ENCODE measurements at places on chromosomes 2 and 18. TPM values are rescaled to one million over a fixed set of nuclear protein-coding genes. Genes with fewer than 3 reads are reported as not detected.

The GAL3ST2 gene
- total RNA-seq = not detected

The PSMD1 gene
- total RNA-seq = 143 TPM

DNA sequence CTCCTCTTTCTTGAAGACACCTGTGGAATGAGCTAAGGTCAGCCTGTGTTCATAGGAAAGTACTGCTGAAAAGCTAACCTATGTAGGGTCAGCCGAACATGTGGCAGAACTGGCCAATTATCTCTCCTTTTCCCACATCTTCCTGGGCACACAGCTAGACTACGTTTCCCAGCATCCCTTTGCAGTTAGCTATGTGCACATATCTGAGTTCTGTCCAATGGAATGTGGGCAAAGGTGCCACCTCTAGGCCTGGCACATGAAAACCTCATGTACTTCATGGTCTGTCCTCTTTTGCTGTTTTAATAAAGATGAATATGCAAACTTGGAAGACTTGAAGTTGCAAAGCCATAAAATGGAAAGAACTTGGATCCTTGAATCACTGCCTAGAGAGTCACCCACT lies 352.6 kb downstream of the TNS1 start:
- no peak for DNase-seq

DNA sequence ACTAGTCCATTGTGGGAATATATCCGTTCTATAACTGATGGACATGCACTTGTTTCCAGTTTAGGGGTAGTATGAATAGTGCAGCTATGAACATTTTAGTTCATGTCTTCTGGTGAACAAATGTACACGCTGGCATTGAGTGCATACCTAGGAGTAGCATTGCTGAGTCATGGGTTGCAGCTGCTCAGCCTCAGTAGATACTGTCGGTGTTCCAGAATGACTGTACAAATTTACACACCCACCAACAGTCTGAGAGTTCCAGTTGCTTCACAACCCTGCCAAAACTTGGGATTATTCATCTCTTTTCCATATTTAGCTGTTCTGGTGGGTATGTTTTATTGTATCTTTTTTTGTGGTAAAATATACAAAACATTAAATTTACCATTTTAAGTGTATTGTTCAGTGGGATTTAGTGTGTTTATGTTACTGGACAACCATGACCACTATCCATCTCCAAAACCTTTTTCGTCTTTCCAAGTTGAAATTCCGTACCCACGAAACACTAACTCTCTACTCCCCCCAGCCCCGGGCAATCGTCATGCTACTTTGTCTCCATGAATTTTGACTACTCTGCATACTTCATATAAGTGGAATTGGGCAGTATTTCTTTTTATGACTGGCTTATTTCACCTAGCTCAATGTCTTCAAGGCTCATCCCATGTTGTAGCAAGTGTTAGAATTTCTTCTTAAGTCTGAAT lies 281.0 kb downstream of the PRKCE start:
- no peak for DNase-seq

DNA sequence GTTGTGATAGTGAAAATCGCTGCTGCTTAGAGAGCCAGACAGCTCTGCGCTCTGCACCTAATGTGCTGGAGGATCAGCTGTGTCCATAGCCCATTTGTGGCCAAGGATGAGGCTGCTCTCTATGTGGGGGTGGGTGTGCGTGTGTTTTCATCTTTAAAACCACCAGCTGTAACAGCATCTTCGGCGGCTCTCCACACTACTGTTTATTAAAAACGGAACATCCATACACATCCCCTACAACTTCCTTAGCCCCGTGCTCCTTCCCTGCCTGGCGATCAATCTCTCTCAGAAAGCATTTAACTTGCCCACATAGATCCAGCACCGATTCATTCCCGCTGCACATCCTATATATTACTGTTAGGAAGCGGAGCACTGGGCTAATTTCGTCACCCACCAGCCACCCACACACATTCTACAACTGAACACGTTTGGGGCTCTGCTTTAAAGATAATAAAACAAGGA lies 1.6 kb downstream of the CELF4 start:
- DNase-seq = no peak

DNA sequence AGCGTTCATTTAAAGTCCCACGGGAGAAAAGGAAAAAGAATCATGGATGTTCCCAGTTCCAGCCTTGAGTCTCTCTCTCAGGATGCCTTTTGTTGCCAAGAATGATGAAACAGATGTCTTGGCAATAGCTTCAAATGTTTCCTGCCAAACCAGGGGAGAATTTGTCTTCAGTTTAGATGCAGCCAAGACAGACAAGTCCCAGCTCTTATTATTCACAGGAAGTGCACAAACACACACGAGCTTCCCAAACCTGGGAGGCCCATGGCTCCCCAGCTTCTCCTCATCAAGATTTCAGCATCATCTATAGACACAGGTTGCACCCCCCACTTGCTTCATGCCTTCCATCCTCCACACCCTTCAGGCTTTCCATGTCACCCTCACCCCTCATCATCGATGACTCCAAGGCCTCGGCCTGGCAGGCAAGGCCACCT lies 45.9 kb downstream of the HS1BP3 start:
- DNase-seq = no peak

- DNase-seq = peak; percentile 53
These were observed 37.7 kb upstream of the MEX3C start for GRCh38 chr18:51235009-51235789.

DNA sequence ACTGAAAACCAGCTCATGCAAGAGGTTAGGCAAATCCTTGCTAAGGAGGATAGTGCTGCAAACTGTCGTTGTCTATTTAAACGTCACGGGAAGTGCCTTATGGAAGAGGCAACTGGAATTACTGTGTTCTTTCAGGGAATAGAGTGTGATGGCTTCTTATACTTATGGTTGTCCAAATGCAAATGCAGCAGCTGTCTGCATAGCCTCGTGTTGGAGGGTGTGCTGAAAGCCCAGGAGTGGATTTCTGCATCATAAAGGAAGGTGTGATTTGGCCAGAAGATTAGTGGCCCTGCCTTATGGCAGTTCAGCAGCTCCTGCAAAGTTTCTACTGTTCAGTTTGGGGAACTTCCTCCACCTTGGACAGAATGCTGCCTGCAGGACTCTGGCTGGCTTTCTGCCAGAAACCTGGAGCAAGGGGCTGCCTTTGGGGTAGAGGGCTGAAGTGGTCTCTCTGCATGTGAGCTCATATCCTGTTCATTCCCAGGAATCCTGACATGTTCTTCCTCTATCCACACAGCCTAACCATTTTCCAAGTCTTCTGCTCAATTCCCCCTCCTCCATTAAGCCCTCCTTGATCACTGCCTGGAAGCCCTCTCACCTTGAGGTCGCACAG lies 321.2 kb upstream of the CXCR4 start:
- no peak for DNase-seq

DNA sequence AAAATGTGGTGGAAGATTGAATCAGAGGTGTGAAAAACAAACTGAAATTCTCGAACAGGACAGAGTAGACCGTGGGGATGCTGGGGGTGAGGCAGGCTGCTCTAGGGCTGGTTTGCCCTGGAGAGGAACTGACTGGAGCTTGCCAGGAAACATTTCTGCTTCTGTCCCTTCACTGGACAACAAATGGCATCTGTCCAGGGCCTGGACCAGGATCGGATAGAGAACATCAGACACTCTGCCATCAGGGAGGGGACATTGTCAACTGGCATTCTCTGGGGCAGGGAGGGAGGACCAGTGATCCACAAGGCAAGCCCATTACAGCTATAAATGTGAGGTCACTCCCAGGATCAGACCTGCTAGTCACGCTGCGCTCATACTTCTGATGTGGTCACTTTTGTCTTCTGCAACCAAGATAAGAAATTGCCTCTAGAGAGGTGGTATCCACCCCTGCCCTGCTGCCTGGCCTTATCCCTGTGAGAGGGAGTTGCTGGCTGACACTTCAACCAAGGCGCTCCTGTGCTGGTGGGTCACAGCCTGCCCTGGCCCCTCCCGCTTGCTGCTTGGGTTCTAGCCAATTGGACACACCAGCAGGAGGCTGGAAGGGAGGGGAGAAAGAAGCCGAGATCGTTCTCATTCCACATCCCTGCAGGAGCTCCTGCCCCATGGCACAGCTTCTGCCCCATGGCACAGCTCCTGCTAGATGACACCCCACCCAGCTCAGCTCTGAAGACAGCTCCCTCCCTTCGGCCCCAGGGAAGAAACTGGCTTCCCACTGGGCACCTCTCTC lies 8.7 kb downstream of the NPPC start:
- DNase-seq = no peak

DNA sequence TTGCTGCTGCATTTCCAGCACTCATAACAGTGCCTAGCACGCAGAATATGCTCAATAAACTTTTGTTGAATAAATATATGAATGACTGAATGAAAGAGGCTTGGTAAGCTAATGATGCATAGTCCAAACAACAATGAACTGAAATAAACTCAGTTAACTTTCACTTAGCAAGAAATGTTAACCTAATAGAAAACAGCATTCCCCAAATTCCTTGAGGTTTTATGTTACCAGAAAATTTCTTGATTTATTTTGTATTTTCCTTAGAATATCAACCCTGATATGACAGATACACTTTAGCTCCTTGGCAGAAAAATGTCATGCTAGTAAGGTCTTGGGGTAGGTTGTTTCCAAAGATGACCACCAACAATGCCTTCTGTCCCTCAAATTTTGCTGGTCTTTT lies 217.4 kb downstream of the KCNE4 start:
- DNase-seq = no peak

DNA sequence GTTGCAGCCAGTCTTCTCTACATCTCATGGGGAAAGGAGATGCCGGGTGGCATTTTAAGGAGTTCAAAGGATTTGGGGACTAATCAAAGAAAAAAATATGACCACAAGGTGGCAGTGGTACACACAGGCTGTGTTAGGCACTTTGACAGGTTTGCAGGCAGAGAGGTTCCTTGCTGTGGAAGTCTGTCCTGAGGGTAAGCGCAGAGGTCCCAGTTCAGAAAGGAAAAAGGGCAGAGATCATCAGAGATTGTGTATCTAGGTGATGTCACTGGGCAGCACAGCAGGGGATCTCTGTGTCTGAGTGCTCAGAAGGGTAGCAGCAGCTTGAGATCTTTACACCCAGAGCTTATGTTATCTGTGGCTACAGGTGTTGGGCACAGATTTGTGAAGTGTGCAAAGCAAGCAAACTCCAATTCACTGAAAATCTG lies 231.4 kb downstream of the LRRTM1 start:
- peak; percentile 3 for DNase-seq

DNA sequence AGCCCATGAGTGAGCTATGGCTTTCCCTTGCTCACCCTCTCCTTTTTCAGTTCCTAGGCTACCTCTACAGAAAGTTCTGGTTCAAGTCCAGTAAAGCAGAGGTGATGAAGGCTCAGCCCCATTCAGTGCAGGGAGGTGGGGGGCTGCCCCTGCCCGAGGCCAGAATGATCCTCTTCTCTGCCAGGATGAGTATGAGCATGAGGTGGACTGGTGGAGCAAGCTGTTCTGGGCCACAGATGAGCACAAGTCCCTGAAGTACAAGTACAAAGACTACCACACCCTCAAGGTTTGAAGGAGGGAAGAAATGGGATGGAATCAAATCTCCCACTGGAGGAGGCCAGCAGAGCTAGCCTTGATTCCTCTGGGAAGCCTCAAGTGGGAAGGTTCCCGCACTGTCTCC lies 42.4 kb downstream of the LMAN2L start:
- no peak for DNase-seq

- no peak for DNase-seq
These were observed 316.3 kb upstream of the KCNJ3 start for GRCh38 chr2:154381931-154382794.

DNA sequence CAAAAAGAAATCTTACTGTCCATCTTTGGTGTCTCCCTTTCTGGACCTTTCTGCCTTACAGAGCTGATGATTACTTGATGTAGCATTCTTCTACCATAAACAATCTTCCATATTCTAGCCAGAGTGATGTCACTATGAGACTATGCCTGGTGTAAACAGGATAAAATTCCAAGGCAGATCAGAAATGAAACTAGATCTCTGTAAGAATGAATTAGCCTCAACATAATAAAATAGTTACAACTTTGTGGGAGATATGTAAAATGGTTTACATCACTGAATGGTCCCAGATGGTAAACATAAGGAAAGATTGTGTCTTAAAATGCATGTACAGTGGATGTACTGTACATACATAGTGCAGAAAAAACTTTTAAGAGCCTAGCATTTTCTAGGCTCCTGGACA lies 112.3 kb upstream of the ZNF521 start:
- no peak for DNase-seq

All from activated naive CD8-positive, alpha-beta T cell treated with anti-CD3 and anti-CD28 coated beads for 36 hours (primary cell).